NCI-H526 (cell line): ENCODE measurements at places on chromosomes 3 and 15.
A peak's percentile ranks its signal among the peaks of the same experiment; 100 is the strongest.

DNA sequence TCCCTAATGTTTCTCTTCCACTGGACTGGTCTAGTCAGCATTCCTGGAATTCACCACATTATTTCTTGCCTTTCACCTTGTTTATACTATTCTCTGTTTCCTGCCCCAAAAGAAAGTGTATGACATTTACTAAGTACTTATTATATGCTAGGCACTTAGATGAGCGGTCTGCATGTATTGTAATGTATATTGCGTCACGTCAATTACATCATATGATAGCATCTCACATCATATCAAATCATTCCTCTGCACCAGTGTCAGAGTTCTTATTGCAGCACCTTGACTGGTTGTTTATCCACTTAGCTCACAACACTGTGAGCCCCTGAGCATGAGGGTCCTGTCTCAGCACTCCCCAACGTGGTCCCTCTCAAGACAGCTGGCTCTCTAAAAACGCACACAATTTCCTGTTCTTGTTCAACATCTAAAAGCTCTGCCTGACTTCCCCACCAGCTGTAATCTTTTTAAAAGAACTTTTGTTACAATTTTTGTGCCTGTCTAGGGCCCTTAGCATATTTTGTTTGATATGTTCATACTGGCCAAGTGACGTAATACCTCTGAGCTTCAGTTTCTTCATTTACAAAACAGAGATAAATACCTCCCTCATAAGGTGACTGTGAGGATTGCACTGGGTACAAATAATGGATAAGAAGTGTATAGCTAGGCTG lies 58.8 kb downstream of the ARHGAP31 start:
- peak; percentile 1 for DNase-seq

DNA sequence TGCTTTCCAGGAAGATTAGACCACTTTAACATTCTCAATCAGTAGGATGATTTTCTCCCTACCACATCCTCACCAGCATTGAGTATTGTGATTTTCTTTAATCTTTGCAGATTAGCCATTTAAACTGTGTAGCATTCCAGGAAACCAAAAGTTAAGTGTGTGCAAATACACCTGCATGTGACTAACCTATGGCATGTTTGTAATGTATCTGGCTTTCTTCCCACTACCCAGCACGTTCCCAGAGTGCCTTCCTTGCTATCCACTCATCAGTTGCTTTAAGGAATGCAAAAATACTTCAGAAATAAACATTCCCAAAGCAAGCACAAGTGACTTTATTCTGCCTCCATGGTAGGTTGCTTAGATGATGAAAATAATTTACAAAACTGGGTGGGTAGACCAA lies 74.2 kb downstream of the ATG7 start:
- no peak for DNase-seq

DNA sequence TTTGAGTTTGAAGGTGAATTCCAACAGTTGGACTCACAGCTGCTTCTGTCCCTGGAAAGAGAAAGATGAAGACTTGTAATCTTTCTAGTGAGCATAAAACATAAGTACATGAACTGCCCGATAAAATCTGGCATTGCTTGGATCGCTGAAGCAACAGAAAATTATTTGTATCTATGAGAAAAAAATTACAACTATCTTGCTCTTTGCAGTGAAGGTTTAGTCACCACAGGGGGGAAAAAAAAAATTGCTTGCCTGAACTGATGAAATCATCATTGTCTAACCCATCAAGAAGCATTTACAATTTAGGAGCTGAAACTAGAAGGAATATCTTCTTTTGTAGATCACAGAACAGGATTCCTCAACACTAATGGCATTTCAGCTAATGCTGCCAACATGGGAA lies 20.0 kb downstream of the TMEM207 start:
- no peak for DNase-seq

DNA sequence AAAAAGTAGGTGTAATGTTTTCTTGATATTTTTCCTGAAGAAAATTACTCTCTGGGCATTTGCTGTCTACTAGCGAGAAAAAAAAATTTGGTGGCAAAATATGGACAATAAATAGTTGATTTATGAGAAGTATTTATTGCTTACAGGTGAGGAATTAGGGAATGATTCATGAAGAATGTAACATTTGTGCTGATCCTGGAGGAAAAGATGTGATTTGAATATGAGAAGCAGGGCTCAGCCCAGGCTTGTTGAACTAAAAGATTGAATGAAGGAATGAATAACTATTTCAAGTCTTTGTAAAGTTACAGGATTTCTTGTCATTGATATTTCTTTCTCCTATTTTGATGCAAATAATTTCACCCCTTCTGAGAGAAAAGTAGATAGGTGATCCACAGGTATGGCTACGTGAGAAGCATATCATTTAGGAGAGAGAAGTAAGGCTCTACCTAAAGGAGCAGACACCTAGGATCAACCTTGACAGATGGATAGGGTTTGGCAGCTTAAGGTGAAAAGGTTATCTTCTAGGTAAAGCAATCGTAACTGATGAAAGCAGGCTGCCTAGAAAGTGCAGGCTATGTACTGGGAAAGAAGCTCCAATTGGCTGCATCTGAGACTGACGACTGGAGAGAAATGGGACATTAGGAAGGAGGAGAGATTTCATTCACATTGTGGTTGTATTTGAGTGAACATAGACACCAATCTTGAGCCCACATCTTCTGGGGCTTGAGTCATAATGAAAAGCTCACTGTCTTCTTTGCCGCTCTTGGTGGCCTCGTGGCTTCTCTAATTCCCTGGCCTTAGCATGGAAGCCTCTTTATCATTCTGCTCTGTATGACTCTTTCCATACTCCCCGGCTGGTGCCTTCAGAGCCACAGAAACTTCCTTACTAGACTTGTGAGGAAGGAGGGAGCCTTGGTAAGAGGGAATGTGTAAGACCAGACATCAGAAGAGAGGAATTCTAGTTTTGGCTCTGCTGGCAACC lies 106.5 kb downstream of the P3H2 start:
- no peak for DNase-seq

GRCh38 chr15:71707230-71708050 lies 102.9 kb upstream of the NR2E3 start:
- DNase-seq: no peak

DNA sequence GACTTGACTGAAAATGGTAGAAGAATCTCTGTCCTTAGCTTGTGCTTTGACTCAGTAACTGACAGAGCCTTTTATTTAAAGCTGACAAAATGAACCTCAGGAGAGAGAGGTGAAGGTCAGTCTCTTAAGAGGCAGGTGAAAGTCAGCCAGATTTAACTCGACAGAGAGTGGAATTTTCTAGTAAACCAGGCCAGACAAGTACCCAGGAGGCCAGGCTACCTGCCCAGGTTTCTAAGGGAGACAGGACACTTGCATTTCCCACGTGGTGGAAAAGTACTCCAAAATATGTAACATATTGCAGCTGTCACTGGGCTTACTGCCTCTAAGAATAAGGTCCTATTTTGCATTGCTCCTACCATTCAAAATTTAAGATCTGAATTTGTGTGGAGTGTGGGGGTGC lies 167.9 kb downstream of the FMN1 start:
- no peak for DNase-seq

DNA sequence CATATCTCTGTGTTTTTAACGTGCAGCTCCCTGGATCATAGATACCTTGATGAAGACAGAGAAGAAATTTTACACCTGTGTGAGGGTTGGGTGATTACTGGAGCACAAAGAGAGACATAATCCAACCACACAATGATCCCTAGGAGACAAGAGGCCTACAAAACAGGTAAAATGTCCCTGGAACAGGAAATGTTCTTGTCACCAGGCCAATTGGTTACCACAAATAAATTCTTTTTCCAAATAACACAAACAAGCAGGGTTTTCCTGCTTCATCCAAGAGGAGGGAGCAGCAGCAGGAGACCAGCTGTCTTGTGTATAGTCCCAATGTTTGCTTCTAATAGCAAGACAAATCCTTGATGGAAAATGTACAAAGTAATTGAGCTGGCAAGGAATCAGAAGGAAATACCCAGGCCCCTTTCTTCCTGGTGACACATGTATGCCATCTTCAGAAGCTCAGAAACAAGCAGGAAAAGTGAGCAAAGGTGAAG lies 1.4 kb downstream of the MGLL start:
- no peak for DNase-seq

DNA sequence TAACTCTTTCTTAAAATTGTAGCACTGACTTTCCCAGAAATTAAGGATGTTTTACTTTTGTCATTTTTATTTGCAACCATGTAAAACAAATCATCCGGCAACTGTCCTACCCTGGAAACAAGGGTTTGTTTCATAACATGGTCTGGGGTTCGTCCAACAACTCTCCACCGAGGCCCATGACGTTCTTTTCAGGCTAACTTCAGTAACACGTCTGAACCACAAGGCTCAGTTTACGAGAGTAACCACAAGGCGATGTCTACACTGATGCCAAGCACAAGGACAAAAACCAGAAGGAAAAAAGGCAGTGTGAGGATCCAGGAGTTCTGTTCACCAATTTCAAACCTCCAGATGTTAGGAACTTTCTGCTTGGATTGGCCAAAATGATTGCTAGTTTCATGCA lies 546.1 kb downstream of the NTRK3 start:
- no peak for DNase-seq

GRCh38 chr3:84987706-84988504 lies 29.1 kb downstream of the CADM2 start:
- DNase-seq: no peak

- DNase-seq: no peak
These were observed 101.5 kb upstream of the ASB14 start for GRCh38 chr3:57393977-57394376.

DNA sequence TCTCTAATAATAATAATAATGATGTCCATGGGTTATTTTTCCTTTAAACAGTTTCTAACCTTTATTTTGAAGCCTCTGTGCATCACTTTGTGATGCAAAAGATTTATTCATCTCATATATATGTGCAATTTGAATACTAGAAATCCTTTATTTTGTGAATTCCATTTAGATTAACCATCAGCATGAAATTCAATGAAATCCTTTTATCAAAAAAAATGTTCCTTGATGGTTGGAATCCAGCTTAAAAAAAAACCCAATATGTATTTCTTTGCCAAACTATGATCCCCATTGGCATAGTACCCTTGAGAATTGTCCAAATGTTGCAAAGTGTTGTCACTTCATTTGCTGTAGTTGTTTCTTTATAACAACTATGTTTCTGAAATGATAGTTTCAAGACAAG lies 7.4 kb downstream of the TBC1D23 start:
- no peak for DNase-seq

- no peak for DNase-seq
These were observed 126.8 kb downstream of the MITF start for GRCh38 chr3:69865925-69866679.

GRCh38 chr3:44761424-44762169 lies at the start of the genes KIAA1143 and KIF15:
Gene KIAA1143, minus strand, starts transcription at chr3:44761619. Its CDS starts 17 bp downstream, at chr3:44761602.
Gene KIF15, plus strand, starts transcription at chr3:44761794. Its CDS starts 72 bp downstream, at chr3:44761866.
- DNase-seq: peak; percentile 91

DNA sequence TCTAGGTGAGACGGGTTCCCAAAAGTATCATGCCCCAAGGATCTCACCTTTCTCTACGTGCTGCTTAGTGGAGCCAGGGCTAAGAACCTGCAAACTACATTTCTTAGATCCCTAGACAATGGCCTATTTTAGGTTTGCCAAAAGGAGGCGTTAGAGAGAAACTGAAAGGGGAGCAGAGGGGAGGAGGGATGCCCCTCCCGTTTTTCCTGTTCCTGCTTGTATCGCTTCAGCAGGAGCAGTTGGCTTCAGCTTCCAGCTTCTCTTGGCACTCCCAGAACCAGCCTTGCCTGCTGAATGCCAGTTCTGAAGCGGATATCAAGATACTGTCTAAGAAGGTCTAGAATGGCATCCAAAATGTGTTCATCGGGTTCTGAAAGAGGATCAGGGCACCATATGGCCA lies 58.4 kb upstream of the ABHD17C start:
- DNase-seq: no peak

- DNase-seq: no peak
These were observed 6.2 kb downstream of the RPL32 start for GRCh38 chr3:12835052-12835665.

- DNase-seq: no peak
These were observed 4.0 kb downstream of the PARP3 start for GRCh38 chr3:51945926-51946705.

DNA sequence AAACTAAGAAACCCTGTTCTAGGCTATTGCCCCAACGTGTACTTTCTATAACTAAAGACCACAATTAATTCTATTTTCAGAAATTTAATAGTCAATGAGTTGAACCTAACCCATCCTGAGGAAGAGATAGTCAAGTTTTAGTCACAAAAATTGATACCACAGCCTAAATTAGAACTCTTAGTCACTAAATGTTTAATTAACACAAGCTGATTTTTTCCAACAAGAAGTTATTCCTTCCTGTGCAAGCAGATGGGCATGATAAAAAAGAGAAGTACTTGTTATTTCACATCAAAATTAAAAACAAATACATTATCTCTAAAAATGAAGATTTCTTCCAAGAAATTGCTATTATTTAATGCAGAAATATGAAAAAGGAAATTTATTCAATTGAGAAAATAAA lies 38.4 kb upstream of the TERB2 start:
- no peak for DNase-seq

GRCh38 chr3:126962756-126963155 lies 20.2 kb upstream of the PLXNA1 start:
- DNase-seq: no peak

- DNase-seq: no peak
These were observed 104.3 kb downstream of the OXNAD1 start for GRCh38 chr3:16369276-16369675.

- no peak for DNase-seq
These were observed 129.0 kb upstream of the LIPC start for GRCh38 chr15:58302832-58303231.

DNA sequence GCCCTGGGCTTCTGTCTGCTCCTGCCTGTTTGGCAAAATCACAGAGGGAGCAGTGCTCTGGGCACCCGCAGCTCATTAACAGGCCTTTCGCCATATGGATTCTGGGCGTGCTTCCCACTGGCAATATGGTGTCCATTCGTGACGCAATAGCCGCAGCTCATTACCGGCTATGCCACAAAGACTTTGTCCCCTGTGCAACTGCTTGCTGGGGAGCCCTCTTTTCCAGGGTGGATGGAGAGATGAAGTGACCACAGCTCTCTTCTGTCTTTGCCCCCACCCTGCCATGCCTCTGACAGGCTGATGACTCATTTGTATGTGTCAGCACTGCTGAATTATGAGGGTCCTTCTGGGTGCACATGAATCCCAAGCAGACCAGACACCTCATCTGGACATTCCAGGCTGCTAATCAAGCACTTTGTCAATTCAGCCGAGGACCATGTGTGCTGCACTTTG lies 214.3 kb upstream of the FEZF2 start:
- DNase-seq: no peak

DNA sequence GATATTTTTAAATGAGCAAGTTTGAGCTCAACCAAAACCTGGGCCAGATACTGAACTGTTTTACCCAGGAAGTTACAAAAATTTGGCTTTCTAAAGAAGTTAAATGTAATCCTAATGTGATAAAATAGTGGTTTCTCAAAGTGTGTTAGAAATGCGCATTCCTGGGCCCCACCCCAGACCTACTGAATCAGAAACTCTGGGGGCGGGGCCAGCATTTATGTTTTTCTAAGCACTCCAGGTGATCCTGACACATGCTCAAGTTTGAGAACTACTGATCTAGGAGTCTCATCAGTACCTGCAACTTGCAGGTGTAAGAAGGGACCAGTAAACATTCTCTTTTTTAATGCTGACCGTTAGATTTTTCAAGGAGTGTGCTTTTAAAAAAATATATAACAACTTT lies 190.6 kb downstream of the VPS13C start:
- DNase-seq: no peak

GRCh38 chr15:42056934-42057798 lies 36.3 kb upstream of the PLA2G4E start:
- peak; percentile 90 for DNase-seq
